ENCODE measurements at places on chromosomes 12 and 14.

DNA sequence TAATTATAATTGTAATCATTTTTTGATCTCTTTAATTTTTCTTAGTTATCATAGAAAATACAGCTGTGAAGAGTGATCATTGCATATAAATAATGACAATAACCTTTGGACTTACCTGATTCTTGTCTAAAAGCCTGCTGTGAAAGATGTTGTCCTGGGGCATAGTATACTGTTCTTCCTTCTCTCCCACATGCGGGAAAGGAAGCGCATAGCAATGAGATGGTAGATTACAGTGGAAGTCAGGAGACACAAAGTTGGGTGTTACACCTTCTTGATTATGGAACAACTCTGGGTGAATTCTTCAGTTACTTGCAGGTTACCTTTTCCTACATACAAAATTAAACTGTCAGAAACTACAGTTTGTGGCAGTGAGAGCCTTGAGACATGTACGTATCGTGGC is 140.8 kb downstream of the KTN1 start:
- DNase-seq = peak; percentile 19

GRCh38 chr12:75848961-75849360 is 182.6 kb downstream of the PHLDA1 start:
- no peak for DNase-seq

DNA sequence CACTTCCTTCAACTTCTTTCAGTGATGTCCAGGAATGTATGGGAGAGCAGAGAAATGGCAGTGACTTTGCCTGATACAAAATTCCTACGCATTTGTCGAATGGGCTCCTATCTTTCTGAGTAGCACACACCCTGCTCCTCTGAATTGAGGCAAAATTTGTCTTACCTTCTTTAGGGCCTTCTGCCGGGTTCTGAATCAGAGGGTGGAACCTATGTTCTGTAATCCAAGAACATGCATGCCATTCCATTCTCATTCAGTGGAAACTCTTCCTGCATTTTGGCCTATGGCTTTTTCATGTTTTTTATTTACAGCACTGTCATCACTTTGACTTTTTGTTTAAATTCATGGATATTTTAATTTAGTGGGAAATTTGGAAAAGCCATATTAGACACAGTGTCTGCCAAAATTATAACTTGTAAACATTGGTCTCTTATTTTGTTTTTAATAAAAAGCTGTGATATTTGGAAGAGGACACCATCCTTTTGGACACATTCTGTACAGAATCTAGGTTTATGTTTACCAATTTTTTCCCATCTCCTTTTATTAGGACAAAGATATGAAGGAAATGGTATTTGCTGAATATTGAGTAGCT is 402.2 kb upstream of the FAR2 start:
- DNase-seq = no peak

GRCh38 chr14:103710771-103711377 is 4.4 kb downstream of the XRCC3 start:
- no peak for DNase-seq

GRCh38 chr12:93573552-93574223 is 1.2 kb downstream of the SOCS2 start:
- no peak for DNase-seq

All from amniotic epithelial cell (primary cell).